ENCODE measurements at places on chromosomes 7 and 10.

DNA sequence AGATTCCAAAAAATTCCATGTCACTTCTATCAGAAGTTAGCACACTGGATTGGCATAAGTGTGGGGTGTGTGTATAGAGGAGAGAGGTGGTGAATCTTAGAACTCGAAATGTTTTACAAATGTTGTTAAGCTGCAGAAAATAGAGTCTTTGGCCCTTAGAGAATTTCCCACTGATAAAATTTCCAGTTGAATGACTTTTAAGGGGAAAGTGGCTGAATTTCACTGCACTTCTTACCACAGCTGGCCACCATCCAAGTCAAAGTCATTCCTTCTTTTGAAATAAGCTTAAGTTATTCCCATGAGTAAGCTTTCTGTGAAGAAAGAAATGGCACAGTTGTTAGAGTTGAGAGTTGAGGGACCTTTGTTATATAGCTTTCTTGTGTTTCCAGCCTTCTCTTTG lies 13.9 kb downstream of the VCL start:
- DNase-seq: no peak

GRCh38 chr7:148104136-148104716 lies 486.3 kb upstream of the C7orf33 start:
- no peak for DNase-seq

DNA sequence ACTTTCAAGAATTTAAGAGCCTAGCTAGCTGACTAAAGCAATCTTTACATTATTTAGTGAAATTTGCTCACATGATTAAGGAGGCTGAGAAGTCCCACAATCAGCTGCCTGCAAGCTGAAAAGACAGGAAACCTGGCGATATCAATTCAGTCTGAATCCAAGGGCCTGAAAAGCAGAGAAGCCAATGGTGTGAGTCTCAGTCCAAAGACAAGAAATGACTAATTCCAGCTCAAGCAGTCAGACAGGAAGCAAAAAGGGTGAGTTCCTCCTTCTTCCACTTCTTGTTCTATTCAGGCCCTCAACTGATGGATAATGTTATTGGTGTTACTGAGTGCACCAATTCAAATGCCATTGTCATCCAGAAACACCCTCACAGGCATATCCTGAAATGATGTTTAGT lies 1231.6 kb upstream of the CELF2 start:
- no peak for DNase-seq

GRCh38 chr10:71067098-71067740 lies 145.2 kb upstream of the UNC5B start:
- no peak for DNase-seq

DNA sequence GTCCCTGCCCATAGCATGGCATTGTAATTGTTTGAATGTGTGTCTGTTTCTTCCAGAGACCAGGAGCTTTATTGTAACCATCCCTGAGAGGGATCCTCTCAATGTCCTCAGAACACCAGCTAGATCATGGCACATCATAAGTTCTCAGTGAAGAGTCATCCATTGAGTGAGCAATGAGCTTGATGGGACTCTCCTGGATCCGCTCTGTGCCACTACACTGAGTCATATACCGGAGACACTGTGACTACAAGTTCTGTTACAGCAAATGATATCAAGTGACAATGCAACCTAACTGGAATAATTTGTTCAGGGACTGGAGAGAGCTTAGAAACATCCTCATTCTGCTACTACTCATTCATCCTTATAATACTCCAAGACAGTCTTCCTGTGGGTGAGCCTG lies 25.1 kb downstream of the MRPS24 start:
- no peak for DNase-seq

GRCh38 chr7:155769701-155770100 lies 42.6 kb downstream of the SHH start:
- no peak for DNase-seq

GRCh38 chr7:4025210-4025609 lies 656.9 kb upstream of the FOXK1 start:
- DNase-seq: no peak

DNA sequence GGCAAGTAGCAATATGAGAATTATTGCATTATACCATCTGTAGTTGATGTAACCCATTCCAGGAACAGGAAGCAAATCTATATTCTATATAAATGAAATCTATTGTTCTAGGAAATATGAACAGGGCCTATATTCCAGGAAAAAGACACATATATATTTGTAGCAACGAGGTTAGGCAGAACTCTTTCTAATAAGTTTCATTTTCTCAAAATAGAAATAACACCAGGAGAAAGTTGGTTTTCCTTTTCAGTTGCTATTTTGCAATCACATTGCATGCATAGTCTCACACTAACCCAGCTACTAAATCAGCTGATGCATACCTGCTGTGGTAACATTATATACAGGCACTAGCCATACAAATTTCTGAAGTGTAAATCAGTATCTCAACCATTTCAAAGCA lies 6.2 kb upstream of the IFIT2 start:
- DNase-seq: no peak

GRCh38 chr7:8143151-8143874 lies 118.7 kb downstream of the ICA1 start:
- no peak for DNase-seq

DNA sequence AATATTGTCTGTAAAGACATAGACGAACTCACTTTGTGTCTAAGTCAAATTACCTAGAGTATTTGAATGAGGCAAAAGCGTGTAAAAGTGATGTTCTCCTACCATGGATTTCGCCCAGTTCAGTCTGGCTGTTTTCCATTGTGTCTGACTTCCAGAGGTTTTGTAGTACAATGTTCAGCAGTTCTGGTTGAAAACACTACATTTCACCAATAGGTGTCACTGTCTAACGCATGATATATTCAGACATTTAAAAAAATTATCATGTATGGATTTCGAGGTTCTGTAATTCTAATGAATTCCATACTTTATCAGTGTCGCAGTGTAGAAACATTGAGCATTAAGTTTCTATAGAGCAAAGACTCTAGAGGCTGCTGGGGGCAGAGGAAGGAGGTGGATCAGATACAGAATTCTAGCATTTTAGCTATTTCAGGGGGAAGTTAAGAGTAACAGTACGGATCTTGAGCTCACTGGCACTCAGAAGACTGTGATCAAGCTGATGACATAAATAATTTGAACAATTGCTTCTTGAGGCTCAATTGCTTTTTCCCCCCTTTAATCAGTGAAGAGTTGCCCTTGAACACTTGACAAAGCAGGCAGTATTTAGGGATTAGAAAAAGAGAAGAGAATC lies 196.9 kb upstream of the RHOBTB1 start:
- no peak for DNase-seq

DNA sequence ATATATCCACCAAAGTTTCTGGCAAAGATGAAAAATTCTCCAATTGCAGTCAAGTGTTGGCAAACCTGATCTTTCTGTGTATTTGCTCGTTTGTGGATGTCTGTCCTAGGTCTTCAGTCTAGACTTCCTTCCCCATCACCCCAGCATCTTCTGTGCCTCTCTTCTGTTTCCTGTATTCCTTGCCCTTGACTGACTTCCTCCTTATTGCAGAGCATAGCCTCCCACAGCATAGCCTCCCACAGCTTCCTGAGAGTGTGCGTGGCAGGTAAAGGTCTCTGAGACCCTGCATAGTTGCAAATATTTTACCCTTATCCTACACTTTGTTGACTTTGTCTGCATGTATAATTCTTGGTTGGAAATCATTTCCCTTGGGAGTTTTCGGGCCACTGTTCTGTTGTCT lies 18.4 kb downstream of the SLC18A2 start:
- DNase-seq: no peak

- no peak for DNase-seq
These were observed 4.6 kb downstream of the USP54 start for GRCh38 chr10:73586583-73586984.

- DNase-seq: no peak
These were observed 476.1 kb downstream of the SH2D4B start for GRCh38 chr10:81013771-81014170.

GRCh38 chr7:157310676-157311185 lies 26.1 kb upstream of the DNAJB6 start:
- DNase-seq: no peak

- no peak for DNase-seq
These were observed 343.0 kb downstream of the TCERG1L start for GRCh38 chr10:130968511-130968910.

- no peak for DNase-seq
These were observed 516.9 kb downstream of the REEP3 start for GRCh38 chr10:64038107-64038506.

- DNase-seq: no peak
These were observed 143.0 kb upstream of the HPS1 start for GRCh38 chr10:98589691-98590090.

DNA sequence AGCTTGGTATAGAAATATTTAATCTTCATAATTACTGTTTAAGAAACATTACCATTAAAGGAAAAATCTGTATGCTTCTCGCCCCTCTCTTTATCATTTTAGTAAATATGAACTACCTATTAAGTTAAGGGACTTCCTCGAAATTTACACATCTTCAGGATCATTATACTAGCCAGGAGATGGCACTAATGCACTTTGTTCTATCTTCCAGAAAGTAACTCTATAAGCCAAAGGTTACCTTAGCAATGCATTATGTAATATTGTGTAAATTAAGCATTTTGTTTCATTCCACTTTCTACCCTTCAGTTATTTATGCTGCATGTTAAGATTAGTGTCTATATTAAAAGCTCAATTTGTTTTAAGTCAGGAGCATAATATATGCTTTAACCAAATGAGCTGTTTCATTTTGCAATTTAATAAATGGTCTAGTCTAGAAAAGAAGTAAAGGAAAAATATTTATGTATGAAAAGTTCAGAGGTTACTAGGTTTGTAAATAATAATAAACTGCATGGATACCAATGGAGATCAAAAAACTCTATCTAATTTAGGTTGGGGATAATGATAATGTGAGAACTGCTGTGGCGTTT lies 128.5 kb downstream of the ANKRD7 start:
- DNase-seq: no peak

GRCh38 chr7:15678653-15679052 lies 7.8 kb downstream of the MEOX2 start:
- no peak for DNase-seq

DNA sequence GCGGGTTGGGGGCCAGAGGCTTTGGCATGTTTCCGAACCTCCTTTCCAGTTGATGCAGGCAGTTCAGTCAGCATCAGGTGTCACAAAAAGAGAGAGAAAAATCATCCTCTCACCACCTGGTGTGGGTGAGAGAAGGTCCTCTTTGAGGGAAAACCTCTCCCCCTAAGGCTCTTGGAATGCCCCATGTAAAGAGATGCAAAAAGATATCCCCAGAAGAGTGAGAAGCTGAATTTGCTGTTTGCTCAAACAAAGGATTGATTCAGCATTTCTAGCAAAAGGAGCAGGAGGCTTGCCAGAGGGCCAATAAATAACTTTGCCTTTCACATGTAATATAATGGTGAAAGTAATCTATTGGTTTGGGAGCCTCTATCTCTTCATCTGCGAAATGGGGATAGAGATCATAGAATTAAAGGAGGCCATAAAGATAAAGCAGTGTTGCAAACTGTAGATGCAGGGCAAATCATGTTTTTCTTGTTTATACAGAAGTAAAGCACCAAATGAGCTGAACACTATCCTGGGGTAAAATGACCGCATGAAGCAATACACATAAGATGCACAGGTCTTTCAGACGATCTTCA lies 425.9 kb downstream of the LRMDA start:
- DNase-seq: no peak

GRCh38 chr7:142749218-142749993 lies at the start of gene PRSS1:
TSS of gene PRSS1 (plus strand) at chr7:142749472. CDS start at chr7:142749485, 13 bp downstream.
- no peak for DNase-seq

- no peak for DNase-seq
These were observed 196.4 kb downstream of the RPS24 start for GRCh38 chr10:78229950-78230675.

- DNase-seq: peak; percentile 71
These were observed 262.8 kb upstream of the AOAH start for GRCh38 chr7:36986948-36987724.

GRCh38 chr7:129771201-129771927 lies 159.8 kb downstream of the NRF1 start:
- no peak for DNase-seq

GRCh38 chr7:72057796-72058195 lies 354.3 kb downstream of the CALN1 start:
- DNase-seq: no peak

DNA sequence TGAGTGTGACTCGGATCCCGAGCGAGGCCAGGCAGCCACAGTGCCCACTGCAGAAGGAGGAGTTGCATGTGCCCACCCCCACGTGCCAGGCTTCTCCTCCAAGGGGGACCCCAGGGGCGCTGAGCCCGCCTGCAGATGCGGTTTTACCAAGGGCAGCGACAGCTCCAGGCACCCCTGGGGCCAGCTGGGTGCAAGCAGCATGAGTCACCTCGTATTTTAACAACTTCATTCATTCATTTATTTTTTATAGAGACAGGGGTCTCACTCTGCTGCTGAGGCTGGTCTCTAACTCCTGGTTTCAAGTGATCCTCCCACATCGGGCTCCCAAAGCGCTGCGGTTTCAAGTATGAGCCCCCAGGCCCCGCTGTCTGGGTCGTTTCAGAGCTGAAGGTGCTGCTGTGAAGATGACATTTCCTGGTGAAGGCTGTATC lies 1.3 kb upstream of the FOXL3 start:
- no peak for DNase-seq

GRCh38 chr10:97109547-97109946 lies 76.2 kb downstream of the SLIT1 start:
- no peak for DNase-seq

DNA sequence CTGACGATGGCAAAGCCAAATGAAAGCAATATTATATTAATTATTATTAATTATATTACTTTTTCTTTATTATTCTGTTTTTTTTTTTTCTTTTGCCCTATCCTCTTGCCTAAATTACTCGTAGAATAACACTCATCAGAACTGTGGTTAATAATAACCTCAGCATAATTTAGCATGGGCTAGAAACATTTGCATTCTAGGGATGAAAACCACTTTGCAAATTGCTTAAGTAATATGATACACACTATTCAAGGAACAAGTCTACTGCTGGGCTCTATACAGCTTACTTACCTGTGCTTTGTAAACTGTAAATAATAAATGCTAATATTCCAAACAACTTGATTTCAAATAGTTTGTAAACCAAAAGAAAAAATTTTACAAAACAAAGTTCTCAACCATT lies 375.8 kb downstream of the HGF start:
- no peak for DNase-seq

GRCh38 chr10:72081772-72082590 lies 6.4 kb downstream of the SPOCK2 start:
- DNase-seq: no peak

GRCh38 chr10:3228629-3228945 lies 56.0 kb upstream of the PITRM1 start:
- DNase-seq: no peak

DNA sequence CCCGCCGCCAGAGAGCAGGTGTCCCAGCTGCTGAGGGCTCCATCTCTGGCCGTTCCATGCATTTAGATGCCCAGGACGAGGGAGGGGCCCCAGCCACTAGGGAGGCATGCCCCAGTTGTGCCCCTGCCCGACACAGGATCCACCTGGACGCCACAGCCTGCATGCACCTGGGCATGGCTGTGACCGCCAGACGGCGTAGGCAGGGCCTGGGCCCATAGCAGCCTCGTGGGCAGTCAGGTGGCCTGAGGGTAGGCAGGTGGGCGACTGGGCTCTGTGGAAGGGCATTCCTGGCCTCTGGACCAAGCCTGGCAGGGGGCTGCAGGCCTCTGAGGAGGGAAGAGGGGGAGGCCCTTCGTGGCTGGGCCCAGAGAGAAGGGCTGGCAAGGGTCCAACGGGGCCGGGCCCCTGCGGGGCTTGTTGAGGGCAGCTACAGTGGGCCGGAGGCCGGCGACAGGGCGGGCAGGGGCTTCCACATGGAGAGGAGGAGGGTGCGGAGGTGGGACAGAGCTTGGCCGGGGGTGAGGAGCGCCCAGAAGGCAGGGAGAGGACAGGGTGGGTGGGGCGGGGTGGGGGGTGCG lies 76.0 kb upstream of the NKX6-2 start:
- no peak for DNase-seq
